ENCODE measurements at places on chromosomes 3 and 15. TPM values are rescaled to one million over a fixed set of nuclear protein-coding genes. Genes with fewer than 3 reads are reported as not detected.

GPR87 gene
- not detected for total RNA-seq

RAD51 gene
- total RNA-seq: 5.8 TPM

MBD4 gene
- total RNA-seq: 25.1 TPM

CFAP20DC gene
- total RNA-seq: 1.3 TPM

CPLX3 gene
- not detected for total RNA-seq

All from subcutaneous adipose tissue (tissue), 4 donors.